ENCODE measurements at places on chromosomes 13 and 19.

DNA sequence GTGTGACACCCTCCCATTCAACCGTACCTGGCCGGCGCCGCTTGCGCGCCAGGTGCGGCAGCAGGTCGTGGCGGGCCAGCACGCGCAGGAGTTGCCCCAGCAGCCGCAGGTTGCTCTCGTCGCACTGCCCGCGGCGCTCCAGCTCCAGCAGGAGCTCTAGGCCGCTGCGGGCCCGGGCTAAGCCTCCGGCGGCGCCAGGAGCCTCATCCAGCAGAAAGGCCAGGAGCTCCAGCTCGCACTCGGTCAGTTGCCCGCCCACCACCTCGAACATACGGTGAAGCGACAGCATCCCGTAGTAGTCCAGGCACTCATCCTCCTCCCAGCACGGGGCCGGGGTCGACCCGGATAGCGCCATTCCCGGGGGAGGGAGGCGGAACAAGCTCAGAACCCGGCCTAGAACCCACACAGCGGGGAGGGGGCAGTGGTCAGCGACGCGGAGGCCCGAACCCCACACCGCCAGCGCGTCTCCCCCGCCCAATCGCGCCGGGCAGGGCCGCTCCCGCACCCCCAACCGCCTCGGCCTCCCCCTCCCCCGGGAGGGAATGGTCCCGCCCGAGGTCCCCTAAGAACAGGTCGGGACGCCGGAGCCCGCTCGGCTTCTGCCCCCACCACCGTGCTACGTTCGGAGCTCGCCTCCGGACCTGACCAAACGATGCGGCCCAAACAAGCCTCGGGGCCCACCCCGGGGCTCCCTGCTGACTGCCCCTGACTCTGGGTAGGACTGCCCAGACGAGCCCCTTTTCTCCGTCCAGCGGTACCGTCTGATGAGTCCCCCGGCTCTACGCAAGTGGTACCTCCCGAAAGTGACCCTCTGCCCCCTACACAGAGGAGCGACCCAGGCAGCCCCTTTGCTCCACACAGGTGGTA lies 591 bp downstream of the DEDD2 start:
- no peak for DNase-seq

DNA sequence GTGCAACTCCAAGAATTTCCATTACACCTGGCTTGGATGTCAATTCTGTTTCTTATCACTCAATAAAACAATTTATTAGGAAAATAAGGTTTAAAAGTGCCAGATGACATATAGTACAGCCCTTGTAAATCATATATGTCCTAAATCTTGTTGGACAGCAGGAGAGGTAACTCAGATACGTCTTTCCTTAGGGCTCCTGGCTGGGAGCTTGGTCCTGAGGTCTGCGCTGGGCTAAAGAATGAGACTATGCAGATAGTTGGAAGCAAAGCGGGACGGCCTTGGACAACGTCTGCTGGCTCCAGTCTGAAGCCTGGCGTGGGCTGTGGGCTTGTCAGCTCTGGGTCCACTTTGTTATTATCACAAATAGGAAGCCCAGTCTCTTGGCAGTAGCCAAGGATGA lies 377.0 kb downstream of the DLEU7 start:
- DNase-seq = no peak

- no peak for DNase-seq
Measured at GRCh38 chr19:32363632-32364031, 18.2 kb downstream of the ZNF507 start.

DNA sequence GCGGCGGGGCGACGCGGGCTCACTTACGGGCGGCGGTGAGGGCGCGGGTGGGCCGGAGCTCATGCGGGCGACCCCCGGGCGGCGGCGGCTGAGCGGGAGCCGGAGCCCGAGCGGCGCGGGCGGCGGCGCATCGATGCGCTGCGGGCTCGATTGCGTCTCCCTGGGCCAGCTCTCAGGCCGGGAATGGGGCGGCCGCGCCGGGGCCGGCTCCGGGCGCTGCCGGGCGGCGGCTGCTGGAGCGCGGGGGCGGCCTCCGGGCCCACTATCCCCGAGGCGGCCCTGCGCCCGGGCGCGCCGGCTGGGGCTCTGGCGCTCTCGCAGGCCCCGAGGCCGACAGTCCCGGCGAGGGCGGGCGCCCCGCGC lies 1.4 kb upstream of the TSHZ3 start:
- DNase-seq = no peak

DNA sequence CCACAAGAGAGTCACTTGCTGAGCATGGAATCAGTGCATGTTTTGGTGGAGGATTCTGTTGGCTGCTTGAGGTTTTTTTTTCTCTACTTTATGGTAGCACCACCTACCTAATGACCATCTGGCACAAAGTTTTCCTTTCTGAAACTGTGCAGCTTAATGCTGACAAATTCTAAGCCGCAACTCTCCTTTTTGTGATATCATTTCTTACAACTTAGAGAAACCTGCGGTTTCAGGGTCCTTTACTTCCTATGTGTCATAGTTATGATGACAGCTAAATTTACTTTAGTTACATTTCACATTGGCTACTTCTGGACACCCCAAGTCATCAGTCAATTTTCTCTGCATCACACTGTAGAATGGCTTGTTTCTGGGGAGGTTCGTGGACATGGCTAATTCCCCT lies 115.4 kb upstream of the TMTC4 start:
- no peak for DNase-seq

DNA sequence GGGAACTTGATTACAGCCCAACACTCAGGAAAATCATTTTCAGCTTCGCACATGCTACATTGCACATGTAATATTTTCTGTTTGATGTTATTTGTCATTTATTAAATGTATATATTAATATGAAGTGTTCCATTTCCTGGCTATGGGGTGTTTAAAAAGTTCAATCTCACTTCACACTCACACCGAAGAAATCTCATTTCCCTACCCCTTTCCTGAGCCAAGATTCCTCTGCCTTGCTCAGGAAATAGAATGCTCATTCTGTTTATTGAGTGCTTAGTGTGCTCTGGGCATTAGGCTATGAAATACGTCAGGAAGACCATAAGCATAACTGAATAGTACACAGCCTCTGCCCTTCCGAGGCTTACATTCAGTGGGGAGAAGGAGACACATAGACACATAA lies 331.9 kb upstream of the TSHZ3 start:
- no peak for DNase-seq

DNA sequence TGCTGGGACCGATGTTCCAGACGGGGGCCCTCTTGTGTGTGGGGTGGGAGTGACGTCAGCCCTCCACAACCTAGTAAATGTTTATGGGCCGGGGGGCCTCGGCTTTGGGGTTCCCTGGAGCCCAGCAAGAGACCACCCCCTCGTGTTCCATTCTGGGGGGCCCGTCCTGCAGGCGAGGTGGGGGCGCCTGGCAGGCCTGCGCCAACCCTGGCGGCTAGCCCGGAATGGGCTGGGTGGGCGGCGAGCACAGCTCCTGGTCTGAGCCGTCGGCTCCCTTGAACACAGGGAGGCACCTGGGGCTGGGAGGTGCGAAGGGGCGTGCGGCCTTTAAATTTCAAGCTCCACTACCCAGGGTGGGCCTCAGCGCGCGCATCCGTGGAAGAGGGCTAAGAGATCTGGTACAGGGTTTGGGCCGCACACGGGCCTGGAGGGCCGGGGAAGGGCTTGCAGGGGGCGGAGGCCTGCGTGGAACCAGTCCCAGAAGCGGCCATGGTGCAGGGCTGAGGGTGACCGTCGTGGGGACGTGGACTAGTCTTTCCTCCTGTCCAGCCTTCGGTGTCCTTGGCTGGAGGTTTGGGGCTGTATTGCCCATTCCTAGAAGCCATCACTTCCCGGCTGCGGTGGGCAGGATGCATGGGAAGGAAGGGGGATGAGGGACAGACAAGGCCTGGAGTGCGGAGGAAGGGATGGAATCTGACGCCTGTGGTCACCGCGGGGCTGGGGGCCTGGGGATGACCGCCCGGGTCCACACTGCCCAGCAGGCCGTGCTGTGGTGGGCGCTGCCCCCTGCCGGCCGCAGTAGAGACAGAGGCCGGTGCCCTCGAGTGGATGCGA lies 11.4 kb downstream of the NDUFA11 start:
- DNase-seq = no peak

DNA sequence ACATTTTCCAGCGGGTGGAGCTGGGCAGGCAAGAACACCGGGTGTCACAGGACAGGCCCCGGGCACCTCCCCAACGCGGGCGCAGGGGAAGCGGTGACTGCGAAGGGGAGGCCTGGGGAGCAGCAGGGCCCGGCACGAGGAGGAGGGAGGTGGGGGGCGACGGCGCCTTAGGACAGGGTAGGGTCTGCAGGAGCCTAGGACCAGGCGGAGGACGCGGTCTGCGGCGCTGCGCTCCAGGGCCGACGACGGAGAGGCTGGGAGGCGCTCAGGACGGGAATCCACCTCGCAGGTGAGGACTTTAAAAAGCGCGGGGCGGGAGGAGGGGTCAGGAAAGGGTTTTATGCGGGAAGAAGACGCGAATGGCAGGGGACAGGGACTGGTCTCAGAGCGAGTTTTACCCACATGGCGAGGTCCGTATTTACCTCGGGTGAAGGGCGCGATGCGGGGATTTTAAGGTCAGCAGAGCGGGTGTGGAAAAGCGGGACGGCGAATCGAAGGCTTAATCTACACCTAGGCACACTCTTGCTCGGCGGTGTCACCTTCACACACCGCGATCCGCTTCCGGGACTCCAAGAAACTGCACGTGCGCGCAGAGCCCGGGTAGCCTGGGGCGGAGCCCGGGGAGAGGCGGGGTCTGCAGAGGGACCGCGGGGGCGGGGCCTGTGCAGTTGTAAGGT lies 13.5 kb downstream of the ERVV-2 start:
- no peak for DNase-seq

DNA sequence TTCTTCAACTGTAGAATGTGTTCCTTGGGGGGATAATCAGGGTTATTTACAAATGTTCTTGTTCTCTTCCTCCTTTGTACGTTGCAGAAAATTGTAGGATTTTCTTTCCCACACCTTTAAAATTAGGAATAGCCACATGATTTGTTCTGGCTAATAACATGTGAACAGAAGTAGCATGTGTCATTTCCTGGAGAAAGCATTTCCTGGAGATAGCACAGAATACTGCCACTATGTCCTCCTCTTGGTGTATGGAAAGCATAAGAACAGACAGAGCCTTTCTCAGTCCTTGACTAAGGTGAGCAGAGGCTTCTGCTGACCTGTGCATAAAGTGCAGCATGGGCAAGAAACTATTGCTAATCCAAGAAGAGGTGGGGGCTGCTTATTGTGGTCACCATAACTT lies 101.8 kb downstream of the FAM216B start:
- DNase-seq = no peak

DNA sequence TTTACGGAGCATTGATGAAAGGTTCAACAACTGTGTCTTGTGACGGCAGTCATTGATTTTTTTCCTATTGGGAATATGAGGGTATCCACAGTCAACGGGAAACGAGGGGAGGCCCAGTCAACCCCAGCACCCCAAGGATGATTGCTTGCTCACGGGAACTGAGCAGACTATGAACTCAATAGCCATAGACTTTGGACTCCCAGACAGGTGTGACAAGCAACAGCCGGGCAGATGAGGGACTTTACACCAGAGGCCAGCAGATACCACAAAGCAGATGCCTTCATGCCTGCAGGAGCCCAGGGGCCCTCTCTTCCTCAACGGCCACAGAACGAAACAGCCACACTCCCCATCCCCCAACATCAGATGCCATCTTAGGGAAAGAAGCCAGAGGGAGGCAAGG lies 80.3 kb upstream of the FLT1 start:
- DNase-seq = no peak

DNA sequence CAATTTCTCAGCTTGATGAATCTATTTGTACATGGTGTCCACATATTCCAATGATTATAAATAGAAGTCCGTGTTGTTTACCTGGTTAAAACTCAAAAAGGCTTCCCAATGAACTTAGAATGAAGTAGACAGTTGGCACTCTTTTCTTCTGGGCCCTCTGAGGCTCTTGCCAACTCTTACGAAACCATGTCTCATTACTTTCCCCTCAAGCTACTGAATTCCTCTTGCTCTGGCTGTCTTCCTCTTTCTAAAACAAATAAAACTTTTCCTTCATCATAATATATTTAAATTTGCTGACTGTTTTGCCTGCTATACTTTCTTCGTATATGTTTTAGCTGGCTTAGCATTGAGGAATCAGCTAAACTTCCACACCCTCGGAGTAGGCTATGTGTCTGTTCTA lies 139.7 kb downstream of the SLITRK6 start:
- DNase-seq = no peak

- no peak for DNase-seq
Measured at GRCh38 chr19:36121486-36122124, 6.3 kb downstream of the TBCB start.

- no peak for DNase-seq
Measured at GRCh38 chr19:18044825-18045304, 36.9 kb downstream of the ARRDC2 start.

GRCh38 chr13:24127116-24127631 lies 33.3 kb upstream of the SPATA13 start:
- DNase-seq = no peak

GRCh38 chr13:44734201-44734707 lies 158.1 kb upstream of the TSC22D1 start:
- DNase-seq = no peak

GRCh38 chr13:95865080-95865615 lies 188.1 kb downstream of the UGGT2 start:
- DNase-seq = no peak

DNA sequence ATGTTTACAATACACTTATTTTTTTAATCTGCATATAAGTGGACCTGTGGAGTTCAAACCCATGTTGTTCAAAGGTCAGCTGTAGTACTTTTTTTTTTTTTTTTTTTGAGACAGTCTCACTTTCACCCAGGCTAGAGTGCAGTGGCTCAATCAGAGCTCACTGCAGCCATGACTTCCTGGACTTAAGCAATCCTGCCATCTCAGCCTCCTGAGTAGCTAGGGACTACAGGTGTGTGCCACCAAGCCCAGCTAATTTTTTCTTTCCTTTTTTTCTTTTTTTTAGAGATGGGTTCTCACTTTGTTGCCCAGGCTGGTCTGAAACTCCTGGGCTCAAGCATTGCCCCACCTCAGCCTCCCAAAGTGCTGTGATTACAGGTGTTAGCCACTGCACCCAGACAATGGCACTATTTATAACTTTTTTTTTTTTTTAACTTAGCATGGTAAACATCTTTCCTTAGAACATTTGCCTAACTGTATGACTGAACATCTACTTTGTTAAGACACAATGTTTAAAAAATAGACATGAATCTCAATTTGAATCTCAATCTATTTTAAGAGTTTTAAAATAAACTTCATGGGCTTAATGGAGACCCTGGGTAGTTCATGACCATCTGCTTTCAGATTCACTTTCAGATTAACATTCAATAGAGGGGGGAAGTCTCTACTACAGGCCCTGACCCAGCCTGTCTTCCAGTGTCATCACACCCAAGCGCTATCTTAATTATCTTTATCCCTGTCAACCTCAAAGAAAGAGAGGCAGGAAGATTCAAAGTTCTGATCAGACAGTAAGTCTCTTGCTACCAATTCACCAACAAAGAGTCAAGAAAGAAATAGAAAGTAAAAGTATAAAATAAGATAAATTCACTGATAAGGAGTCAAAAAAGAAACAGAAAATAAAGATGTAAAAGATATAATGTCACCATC lies 97.7 kb upstream of the DOCK9 start:
- DNase-seq = no peak

- no peak for DNase-seq
Measured at GRCh38 chr19:48674921-48675824, 2.4 kb upstream of the NTN5 start.

Measured in vagina (tissue), 2 donors.